NCI-H1694 treated with DMSO at 0.1 percent for 48 hours (cell line): ENCODE measurements at places on chromosomes 3 and 15.

DNA sequence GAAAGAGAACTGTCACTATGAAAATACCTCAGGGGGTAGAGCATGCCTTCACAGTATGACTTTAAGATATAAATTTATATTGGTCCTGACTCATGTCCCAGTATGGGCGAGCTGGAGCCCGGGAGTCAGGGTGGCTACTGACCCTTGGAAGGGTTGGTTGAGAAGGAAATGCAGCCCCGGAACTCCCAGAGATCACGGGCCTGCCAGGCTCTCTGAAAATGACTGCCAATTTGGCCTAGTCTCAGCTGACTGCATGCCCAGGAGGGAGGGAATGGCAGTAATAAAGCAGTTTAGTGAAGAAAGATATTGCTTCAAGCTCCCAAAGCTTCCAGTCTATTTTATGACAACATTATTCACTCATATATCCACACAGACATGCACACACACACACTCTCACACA, 299.0 kb downstream of the NR2F2 start:
- no peak for DNase-seq

- no peak for DNase-seq
These were observed 104.4 kb upstream of the RBMS3 start for GRCh38 chr3:29176501-29176900.

DNA sequence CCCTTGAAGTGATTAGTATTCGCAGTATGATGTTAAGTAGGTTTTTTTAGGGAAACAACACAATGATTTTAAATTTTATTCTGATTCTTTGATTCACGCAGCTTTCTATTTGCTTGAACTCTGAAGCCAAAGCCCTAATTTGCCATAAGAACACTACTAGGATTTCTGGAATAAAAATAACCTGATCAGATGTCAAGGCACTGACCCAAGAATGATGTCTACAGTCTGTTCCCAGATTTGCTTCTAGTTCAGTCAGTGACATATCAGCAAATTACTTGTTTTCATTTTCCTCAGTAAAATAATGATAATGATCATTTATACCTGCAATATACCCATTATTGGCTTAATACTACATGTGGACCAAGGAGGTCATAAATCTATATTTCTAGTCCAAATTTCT, 179.5 kb upstream of the EIF1B start:
- no peak for DNase-seq

DNA sequence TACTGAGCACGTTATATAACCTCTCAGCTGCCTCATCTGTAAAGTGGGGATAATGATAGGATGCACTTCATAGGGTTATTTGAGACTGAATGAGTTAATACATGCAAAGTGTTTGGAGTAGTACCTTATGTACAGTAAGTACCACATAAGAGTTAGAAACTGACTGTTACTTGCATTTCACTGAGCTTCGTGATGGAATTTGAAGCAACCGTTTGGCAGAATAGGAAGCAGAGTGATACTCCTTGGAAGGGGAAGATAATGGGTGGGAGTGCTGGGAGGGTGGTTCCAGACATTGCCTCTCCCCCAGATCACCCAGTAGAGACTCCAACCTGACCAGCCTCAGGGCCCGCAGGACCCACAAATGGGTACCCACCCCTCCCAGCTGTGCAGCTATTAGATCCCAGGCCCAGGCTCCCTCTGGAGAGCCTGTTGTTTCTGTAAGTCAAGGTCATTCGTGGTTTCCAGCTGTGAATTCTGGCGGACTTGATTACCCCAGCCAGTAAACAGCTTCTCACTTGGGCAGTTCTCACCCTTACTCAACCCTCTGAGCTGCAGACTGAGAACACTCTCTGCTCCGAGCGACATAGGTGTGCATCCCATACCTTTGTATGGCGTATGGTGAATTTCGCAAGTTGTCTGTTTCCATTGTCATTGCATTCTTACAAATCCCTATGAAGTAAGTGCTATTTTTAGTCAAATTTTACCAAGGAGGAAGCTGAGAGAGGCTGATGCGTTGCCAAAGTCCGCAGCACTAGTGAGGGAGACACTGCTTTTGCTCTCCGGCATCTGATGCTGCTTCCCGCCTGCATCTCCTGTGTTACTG, 11.1 kb downstream of the ALPK3 start:
- no peak for DNase-seq

DNA sequence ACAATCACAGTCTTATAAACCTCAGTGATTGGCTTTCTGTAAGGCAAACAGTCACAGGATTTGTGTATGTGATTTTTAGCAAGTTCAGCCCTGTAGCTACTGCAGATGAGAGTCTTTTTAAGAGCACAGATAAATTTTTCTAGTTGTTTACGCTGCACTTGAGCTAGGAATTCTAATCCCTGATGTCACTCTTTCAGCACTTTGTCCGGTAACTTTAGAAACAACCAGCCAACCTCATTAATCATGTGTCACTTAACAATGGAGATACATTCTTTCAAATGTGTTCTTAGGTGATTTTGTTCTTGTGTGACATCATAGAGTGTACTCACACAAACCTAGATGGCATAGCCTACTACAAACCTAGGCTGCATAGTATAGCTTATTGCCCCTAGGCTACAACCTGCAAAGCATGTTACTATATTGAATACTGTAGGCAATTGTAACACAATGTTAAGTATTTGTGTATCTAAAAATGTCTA, 36.8 kb upstream of the GOLGA6L2 start:
- DNase-seq = no peak

- DNase-seq = no peak
These were observed 139.4 kb downstream of the BBX start for GRCh38 chr3:107662124-107662507.

GRCh38 chr3:105976196-105976595, 107.4 kb upstream of the CBLB start:
- no peak for DNase-seq

DNA sequence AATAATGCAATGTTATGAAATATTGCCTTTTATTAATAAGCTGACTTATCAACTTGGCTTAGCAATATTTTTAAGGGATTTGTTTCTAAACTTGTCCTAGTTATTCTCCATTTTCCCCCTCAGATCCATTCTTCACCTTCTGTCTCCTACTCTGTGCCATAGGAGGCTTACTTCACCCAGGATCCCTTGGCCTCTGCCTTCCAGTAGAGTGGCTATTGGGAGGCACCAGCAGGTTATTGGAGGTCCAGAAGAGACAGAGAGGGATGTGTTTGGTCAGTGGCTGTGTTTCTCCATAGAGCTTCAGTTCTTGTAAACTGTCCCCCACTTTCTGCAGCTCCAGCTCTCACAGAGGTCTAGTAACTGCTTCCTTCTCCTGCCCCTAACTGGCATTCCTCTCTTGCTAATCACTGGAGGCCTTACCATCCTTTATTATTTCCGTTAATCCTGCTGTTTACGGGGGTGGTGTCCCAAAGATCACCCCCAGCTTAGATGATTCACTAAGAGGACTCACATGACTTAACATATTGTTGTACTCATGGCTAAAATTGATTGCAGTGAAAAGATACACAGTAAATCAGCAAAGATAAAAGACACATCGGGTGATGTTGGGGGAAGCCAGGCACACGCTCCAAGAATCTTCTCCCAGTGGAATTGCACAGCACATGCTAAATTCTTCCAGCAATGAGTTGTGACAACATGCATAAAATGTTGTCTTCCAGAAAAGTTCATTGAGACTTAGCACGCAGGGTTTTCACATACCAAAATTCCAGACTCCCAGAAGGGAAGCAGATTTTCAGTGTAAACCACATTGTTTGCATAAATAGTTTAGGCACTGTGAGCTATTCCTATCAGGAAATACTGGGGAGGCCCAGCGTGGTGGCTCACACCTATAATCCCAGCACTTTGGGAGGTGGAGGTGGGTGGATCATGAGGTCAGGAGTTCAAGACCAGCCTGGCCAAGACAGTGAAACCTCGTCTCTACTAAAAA, 67.5 kb downstream of the RPL22L1 start:
- DNase-seq = no peak

DNA sequence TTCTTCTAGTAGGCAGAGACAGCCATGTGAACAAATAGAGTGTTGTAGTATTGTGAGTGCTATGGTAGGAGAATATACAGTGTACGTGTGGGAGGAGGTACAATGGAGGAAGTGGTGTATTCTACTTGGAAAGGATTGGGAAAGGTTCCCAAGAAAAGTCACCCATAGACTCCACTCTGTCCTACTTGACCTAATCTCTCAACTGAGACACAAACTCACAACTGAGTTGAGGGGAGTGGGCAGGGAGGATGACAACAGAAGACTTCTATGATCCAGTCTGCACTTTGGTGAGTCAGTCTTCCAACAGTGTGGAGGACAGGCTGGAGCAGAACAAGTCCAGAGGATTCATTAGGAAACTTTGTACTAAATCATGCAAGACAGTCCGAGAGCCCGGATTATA, 28.8 kb upstream of the AQP9 start:
- DNase-seq = no peak

- DNase-seq = no peak
These were observed 29.3 kb upstream of the ABHD2 start for GRCh38 chr15:89058876-89059405.

DNA sequence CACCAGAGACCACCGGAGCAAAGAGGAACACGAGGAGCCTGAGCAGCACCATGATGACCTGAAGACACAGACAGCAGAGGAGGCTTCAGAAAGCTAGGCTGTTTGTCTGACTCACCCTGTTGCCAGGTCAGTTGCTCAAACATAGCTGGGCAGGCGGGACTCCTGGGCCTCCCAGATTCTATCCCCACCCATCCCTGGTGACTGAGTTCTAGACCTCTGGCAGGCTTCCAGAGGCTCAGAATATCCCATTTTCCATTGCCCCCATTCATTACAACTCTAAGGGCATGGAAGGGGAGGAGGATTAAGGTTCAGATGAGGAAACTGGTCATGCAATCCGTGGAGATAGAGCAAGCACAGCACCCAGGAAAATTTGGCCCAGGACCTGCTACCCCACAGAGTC, at the start of gene CDHR4:
TSS of gene CDHR4 (minus strand) at position 113 of the 400 bp plus-strand sequence. CDS start at position 52, 61 bp downstream.
- no peak for DNase-seq

DNA sequence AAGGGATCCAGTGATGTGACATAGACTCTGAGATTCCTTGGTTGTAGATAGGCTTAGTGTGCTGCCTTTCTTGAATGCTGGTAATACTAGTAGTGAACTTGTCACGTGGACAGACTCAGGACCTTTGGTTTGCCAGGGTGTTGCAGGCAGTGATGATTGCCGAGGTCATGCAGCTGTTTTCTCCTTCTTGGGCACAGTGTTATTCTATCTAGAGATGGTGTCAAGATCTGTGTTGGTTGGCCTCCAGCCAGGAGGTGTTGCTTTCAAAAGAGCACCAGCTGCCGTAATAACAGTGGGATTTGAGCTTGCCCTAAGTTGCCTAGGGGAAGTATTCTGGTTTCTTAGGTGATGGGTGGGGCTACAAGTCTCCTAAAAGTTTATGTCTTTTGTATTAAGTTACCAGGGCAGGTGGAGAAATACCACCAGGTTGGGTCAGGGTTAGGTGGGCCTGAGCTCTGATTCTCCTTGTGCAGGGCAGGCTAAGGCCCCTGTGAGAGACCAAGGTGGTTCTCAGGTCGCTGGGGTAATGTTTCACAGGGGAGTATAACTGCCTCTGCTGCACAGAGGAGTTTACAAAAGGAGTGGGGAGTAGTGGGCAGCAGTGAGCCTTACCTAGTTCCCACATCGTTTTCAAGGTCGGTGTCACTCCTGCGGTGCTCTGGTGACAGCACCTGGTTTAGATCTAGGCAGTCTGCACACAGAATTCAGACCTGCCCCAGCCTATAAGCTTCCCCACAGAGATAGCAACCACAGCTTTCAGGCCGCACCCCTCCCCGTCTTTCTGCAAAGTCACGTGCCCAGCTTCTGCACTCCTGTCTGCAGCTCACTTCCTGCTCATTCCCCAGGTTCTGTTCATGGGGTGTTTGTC, 350.3 kb downstream of the DOCK3 start:
- no peak for DNase-seq

GRCh38 chr15:62115847-62116246, 49.1 kb downstream of the C2CD4A start:
- no peak for DNase-seq

- no peak for DNase-seq
These were observed 56.2 kb upstream of the VEPH1 start for GRCh38 chr3:157559401-157559800.

DNA sequence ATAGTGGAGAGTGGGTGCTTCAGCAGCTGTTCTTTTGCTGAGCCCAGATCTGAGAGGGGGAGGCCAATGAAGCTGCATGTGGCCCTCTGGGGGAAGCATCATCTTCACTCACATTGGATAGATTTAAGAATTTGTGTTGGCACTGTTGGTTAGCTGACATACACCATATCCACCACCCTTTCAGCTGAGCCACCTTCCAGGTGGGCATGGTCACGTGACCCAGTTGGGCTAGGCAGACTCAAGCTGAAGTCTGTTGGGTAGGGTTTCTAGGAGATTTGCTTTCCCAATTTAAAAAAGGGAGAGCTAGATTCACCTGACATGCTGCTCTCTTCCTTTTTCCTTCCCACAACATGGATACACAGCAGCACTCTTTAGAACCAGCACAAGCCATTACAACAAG, 311.0 kb downstream of the CHST2 start:
- DNase-seq = no peak

DNA sequence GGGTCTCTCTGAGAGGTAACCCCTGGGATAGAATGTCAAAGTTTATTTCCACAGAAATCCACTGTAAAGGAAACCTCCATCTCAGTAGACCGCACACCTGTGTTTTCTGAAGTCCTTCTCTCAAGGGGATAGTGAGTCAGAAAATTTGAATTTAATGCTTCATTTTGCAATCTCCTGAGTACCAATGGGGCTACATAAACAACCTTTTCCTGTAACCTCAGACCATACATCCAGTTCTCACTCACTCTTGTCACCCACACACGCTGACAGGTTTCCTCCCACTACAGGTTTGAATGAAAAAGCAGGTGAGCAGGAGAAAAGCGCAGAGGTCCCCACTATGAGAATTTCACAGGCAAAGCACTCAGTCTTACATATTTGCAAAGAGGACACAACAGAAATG, 165.3 kb upstream of the MCTP2 start:
- DNase-seq = no peak

DNA sequence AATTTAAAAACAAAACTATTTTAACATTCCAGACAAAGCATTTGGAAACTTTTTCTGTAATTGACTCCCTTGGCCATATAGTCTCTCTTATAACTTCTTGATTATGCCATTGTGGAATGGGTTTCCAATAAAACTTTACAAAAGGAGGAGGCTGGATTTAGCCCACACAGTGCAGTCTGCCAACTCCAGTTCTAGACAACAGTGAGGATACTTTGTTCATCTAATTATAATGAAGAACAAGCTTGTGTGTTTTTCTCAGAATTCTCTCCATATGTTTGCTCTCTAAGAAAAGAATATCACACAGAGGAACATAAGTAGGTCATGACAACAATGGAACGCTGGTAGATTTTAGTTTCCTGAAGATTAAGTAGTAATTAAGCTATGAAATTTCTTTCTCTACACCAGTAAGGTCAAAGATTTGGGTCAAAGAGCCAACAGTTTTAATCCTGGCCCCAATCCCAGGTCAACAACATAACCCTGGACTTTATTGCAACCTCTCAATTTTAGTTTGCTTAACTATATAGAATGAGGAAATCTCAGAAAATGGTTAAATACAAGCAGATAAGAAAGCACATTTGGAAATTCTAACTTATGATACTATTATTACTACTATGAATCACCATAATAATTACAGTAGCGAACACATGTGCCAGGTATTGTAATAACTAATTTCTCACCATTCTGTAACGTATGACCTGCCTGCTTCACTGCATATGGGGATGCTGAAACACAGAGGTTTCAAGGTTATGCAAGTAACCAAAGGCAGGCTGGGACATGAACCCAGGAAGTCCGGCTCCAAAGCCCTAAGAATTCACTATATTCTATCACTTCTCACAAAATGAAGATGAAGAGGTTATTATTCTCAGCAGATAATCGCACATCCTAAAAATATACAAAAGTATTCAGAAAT, 65.7 kb downstream of the TJP1 start:
- DNase-seq = no peak
